ENCODE measurements at places on chromosomes 1 and 21.
A peak's percentile ranks its signal among the peaks of the same experiment; 100 is the strongest.

- peak; percentile 36 for DNase-seq
Measured at GRCh38 chr1:235336903-235337302, 8.5 kb downstream of the GGPS1 start.

- no peak for DNase-seq
Measured at GRCh38 chr1:15757575-15758342, 836 bp upstream of the FBLIM1 start.

- DNase-seq, result no peak
Measured at GRCh38 chr1:57142999-57143398, 177.2 kb upstream of the C8B start.

- DNase-seq, result no peak
Measured at GRCh38 chr1:175887981-175888428, 144.6 kb upstream of the TNR start.

GRCh38 chr21:45386336-45386727, 18.6 kb upstream of the COL18A1 start:
- DNase-seq, result no peak

DNA sequence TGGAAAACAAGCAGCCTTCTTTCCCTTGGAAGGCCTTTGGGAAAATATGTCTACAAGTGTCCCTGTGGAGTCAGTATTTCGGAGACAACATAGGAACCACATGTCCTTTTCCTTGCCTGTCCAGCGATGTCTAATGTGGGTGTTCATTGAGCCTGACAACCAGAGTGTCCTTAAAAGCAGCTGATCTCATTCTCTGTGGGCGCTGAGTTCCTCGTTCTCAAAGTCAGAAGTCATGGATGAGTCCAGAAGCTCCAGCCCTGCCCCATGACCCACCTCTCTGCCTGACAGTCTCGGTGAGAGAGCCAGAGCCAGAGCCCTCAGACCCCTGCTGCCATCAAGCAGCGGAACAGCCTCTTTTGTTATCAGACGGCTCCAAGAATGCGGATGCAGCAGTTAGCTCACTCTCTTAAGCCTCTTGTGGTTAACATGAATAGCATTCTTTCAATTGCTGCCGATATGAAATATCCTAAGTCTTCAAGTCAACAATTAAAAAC, 329.2 kb downstream of the TGFB2 start:
- no peak for DNase-seq
